ENCODE measurements at places on chromosomes 11 and 22.

DNA sequence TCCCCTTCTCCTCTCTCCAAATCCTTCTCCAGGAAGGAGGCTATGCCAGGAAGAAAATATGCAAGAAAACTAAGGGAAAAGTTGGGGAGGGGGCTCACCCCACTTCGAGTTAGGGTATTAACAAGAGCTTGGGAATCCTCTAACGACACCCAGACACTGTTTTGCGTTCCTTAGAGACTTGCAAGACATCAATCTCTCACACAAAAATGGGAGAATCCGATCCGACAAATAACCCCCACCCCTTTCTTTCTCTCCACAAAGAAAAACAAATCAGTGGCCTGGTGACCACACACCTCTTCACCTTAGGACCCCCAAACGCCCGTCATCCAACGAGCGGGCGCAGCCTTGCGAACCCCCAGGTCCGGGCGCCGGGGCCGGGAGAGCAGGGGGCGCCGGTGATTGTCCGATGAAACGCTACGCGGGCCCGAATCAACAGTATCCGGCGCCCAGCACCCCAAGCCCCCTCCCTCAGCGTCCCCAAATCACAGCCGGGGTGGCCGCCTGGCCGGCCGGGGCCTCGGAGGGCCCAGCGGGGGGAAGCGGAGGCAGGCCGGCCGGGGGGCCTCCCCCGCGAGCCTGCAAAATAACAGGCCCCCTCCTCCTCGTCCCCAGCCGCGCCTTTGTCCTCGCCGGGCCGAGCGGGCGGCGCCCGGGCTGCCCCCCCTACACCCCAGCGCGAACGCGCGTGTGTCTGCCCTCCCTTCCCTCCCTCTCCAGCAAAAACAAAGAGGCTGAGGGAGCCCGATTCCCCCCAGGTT is 690 bp downstream of the CSNK1E start:
- peak; percentile 24 for DNase-seq

DNA sequence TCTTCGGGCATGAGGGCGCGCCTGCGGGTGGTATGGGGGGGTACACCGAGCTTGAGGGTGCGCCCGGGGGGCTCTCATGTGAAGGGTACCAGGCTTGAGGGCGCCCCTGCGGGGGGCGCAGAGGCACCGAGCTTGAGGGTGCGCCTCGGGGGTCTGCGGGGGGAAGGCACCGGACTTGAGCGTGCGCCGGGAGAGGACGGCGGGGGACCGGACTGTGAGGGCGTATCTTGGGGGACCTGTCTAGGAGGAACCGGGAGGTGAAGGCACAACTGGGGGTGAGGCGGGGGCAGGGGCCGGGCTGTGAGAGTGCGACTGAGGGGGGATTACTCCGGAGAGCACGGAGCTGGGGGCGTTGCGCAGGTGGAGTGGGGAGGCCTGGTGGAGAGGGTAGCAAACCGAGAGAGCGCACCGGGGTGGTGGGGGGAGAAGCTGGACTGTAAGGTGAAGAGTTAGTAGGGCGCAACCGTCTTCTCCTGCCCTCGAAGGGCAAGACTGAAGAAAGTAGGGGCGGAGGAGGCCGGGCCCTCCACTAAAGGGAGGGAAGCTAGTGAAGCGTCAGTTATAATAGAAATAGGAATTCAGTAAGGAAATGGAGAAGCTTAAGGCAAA is 1.1 kb upstream of the DDX6 start:
- DNase-seq, result no peak

DNA sequence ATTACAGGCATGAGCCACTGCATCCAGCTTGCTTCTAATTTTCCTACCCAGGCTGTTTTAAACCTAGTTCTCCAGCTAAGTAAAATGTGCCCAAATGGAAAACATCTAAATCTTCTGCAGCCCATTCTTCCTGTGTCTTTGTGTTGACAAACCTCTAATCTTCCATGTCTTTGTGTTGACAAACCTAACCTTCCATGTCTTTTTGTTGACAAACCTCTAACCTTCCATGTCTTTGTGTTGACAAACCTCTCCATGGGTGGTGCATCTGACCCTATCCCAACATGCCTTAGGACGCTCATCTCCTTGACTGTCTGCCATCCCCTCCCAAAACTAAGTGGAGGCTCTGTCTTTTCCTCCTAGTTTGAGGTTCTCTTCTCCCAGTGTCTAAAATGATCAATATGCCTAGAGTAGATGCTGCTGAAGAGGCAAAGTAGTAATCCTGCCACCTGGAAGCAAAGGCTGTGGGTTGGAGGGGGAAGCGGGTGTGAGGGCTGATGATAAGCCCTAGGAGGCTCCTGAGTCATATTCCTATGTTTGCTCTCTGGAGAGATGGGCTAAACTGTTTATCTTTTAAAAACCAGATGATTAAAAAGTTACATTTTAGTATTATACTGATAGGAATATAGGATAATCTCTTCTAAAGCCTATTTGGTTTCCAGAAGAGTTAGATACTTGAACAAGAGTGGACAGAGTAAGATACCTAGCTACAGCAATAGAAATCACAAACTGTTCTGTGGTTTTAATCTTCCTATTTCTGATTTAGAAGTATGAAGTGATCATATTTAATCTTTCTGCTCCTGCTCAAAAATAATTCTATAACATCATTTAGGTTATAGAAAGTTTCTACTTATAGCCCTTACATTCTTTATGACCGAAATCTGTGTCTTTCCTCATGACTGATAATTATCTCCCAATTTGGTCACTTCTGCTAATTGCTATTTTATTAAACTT is 7.9 kb downstream of the FEN1 start:
- DNase-seq, result no peak

GRCh38 chr11:69201066-69201365 is 45.3 kb downstream of the SMIM38 start:
- no peak for DNase-seq

GRCh38 chr11:41053894-41054293 is 405.6 kb downstream of the LRRC4C start:
- DNase-seq, result no peak

- DNase-seq, result no peak
Observed at GRCh38 chr11:71086687-71087258, 165.6 kb downstream of the SHANK2 start.

GRCh38 chr11:68159665-68160064 is 38.5 kb upstream of the CHKA start:
- DNase-seq, result no peak

DNA sequence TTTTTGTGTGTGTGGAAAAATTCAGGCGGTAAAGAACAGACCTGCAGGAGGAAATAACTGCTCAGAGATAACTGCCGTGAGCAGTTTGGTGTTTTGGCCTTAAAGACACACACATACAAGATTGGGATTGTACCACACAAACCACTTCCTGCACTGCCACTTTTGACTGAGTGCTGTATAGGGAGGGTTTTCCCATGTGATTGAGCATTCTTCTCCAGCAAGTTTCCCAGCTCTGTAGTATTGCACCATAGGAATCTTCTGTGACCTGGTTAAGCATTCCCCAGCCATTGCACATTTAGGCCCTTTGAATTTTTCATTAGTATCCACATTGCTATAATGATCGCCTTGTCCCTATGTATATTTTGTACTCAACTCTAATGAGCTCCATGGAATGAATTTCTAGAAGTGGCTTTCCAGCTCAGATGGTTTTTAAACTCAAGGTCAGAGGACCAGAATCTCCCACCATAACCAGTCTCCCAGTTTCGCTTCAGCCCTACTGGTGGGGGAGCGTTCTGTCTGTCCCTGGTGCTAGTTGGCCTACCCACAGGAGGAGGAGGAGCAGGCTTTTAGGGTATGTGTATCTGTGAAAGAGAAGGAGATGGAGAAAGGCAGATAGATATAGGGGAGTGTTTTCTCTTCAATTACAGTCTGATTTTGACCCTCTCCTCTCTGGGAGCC is 9.3 kb downstream of the CD82 start:
- no peak for DNase-seq

Data from T1000 (cell line).